ENCODE measurements at places on chromosomes 3 and 15. TPM values are rescaled to one million over a fixed set of nuclear protein-coding genes. Genes with fewer than 3 reads are reported as not detected.

PSMD2 gene
- 239 TPM for total RNA-seq

DUOXA2 gene
- total RNA-seq = not detected

OPA1 gene
- total RNA-seq = 52.5 TPM

RARRES1 gene
- total RNA-seq = 2.4 TPM

REC114 gene
- total RNA-seq = not detected

ARL14 gene
- not detected for total RNA-seq

MKRN3 gene
- not detected for total RNA-seq

- no peak for DNase-seq
Observed at GRCh38 chr3:159894386-159894785, 94.2 kb upstream of the IL12A start.

DNA sequence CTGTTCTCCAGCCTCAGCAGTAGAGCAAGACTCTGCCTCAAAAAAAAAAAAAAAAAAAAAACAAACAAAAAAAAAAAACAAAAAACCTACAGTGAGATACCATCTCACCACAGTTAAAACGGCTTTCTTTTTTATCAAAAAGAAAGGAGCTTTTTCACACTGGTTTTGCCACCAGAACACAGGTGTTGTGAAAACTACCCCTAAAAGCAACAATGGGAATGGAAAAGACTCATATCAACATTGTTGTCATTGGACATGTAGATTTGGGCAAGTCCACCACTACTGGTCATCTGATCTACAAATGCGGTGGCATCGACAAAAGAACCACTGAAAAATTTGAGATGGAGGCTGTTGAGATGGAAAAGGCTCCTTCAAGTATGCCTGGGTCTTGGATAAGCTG lies 24.8 kb upstream of the SLC25A38 start:
- no peak for DNase-seq

DNA sequence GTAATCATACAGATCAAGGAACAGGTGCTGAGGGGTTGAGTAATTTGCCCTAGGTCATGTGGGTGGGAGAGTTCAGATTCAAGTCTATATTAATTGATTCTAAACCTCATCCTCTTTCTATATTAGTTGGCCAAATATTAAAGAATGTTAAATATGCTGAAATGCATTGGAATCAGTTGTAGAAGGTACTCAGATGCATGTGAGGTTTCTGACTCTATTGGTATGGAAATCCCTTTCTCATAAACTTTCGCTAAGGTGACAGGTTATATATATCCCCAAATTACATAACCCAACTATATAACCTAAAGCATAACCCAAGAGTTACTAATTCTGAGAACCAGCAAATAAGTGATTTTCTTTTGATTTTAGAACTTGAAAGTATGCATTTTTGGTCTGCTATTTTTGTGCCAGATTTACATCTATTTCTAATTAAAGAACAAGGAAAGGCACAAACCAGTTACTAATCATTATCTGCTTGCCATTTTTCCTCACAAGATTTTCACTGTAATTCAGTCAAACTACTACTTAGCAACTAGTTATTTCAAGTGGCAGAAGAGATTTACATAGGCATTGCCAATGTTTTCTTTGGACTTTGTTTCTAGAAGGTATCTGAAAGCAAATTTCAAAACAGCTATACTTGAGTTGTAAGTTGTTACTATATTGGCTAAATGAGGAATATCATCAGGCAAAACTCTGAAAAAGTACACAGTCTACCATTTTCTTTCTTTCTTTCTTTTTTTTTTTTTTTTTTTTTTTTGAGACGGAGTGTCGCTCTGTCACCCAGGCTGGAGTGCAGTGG lies 201.3 kb downstream of the RBMS3 start:
- no peak for DNase-seq

- no peak for DNase-seq
Observed at GRCh38 chr3:89186456-89186855, 79.0 kb downstream of the EPHA3 start.

DNA sequence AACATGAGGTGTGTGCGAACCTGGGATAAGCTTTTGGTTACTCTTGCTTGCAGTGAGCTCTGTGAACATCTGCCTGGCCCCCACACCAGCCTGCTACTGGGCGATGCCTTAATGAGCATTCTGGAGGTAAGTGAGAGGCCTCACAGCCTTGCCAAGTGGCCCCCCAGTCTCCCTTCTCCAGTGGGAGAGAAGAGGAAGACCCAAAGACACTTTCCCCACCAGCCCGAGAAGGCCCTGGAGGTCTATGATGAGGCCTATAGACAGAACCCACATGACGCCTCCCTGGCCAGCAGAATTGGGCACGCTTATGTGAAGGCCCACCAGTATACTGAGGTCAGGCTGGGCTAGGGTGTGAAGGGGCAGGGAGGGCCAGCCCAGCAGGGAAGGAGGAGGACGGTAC lies 22.5 kb downstream of the TTC21A start:
- no peak for DNase-seq

- DNase-seq = no peak
Observed at GRCh38 chr3:81299481-81299880, 462.0 kb downstream of the GBE1 start.

DNA sequence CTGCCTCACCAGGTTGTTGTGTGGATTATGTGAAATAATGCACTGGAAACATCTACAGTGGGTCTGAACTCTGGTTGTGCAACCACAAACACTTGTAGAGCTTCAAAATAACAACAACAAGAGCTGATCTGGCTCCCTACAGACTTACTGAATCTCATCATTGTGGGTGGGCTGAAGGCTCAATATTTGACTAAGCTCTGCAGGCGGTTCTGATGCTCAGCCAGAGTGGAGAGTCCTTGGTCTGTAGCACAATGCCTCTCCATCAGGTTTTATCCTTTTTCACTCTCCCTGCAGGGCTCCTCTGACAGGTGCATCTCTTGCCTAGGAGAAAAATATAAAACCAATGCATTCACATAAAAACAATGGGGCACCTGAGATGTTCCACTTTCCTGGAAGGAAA lies 456.3 kb upstream of the ONECUT1 start:
- no peak for DNase-seq

DNA sequence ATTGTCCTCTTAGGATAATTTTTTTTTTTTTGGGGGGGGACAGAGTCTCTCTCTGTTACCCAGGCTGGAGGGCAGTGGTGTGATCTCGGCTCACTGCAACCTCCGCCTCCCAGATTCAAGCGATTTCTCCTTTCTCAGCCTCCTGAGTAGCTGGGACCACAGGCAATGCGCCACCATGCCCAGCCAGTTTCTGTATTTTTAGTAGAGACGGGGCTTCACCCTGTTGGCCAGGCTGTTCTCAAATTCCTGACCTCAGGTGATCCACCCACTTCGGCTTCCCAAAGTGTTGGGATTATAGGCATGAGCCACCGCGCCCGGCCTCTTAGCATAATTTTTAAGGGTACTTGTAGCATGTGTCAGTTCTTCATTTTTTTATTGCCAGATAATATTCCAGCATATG lies 122.6 kb downstream of the FNDC3B start:
- DNase-seq = no peak

DNA sequence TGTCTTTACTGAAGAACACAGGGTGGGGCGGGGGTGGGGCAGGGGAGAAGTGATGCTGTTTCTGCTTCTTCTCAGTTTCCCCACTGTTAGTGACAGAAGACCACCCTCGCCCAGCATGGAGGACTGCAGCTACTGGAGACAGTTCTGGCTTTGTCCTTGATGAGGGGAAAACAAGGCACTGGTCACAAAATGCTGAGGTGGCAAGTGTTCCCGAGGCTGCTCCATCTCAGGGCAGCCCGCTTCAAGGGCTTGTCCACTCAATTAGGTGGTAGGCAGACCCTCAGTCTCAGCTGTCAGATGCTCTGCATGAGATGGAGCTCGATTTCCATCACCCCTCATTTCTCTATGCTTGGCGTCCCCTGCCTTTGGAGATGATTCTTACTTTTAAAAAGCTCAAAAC lies 33.8 kb upstream of the RYK start:
- DNase-seq = no peak

DNA sequence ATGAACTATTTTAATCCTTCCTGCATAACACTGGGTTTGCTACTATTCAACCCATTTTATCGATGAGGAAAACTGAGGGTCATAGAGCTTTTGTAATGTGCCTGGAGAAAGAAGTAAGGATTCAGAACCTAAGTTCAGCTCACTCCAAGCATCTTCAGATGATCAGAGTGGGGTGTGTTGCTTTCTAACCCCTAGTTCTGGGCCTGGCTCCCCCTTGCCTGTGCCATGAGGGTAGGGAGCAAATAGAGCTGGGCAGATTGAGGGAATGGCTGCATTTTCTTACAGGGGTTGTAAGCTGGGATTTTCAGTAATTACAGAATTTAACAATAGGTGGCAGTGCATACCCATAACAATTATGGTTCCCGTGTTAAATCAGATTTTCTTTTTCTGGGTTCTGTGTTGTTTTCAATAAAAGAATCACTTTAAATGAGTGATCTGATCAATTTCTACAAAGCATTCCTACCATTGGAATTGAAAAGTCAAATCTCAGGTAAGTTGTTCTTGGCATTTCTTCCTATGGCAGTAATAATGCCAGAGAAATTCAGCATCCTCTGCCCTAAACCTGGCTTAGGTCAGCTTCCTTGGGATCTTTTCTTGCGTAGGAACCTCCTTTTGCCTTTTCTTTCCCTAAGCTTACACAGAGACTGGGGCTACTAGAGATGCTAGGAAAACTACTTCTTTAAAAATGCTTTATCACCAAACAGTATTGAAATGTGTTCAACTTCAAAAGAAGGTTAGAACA lies 103.8 kb upstream of the IL12A start:
- DNase-seq = no peak

DNA sequence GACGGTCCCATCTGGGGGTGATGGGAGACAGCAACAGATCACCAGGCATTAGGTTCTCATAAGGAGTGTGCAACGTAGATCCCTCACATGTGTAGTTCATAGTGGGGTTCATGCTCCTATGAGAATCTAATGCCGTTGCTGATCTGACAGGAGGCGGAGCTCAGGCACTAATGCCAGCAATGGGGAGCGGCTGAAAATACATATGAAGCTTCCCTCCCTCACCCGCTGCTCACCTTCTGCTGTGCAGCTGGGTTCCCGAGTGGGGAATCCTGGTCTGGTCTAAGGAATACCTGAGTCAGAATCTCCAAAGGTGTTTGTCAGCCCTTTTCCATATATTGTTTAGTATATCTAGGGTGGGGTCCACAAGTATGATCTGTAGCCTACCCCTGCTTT lies 52.3 kb downstream of the CHD2 start:
- no peak for DNase-seq

GRCh38 chr3:129315223-129315997 lies 36.7 kb downstream of the HMCES start:
- no peak for DNase-seq

GRCh38 chr3:138513090-138513843 lies 78.9 kb downstream of the ESYT3 start:
- DNase-seq = no peak

- no peak for DNase-seq
Observed at GRCh38 chr3:181330257-181330656, 340.7 kb upstream of the DNAJC19 start.

DNA sequence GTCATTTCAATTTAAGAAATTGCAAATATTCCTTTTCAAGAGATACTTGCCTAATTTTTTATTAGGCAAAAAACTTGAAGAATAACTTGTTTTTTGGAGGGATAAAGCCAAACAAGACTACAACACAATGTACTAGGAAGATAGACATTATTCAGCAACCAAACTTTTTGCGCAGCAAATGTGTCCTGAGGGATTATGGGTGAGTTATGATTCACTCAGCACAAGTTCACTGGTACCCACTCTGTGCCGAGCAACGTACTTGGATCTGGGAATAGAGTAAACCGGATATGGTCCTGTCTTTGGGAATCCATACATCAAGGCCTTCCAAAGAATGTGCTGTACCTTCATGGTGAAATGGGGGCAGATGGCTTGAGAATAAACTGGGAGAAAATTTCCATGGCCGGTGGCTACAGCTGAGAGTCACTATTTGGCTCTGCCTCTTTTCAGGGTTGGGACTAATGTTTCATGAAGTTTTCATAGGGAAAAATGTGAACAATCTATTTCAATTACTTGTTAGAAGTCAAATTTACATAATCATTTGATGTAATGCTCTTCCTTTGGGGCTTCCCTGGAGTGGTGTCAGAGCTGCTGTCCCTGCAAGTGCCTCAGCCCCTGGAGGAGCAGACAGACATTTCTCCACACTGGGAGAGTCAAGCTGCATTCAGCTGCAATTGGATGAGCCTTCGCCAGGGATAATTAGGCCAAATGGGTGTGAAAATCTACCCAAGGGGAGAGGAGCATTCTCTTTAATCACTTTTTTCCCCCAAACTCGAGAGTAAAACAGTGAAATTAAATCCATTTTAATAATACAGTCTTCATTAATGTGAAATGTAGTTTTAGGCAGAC lies 315.2 kb downstream of the CLSTN2 start:
- DNase-seq = no peak

- no peak for DNase-seq
Observed at GRCh38 chr3:101235048-101235447, 85.3 kb downstream of the IMPG2 start.

- no peak for DNase-seq
Observed at GRCh38 chr15:66288551-66289185, 4.7 kb upstream of the DIS3L start.

DNA sequence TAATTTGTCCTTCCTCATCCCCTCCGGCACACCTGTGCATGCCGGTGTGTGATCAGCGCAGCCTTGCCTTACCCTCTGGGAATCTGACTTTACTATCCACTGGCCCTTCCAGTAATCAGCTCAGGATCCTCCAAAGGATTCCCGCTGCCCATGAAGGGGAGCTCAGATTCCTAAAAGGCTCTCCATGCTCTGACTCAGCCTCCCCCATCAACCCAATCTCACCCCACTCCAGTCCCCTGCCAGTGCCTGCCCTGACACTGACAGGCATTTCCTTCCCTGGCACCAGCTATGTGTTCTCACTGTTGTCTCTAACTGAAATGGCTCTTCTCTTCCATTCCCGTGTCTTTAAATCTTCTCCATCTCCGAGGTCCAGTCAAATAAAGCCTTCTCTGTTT lies 7.3 kb upstream of the BCL2A1 start:
- DNase-seq = no peak

DNA sequence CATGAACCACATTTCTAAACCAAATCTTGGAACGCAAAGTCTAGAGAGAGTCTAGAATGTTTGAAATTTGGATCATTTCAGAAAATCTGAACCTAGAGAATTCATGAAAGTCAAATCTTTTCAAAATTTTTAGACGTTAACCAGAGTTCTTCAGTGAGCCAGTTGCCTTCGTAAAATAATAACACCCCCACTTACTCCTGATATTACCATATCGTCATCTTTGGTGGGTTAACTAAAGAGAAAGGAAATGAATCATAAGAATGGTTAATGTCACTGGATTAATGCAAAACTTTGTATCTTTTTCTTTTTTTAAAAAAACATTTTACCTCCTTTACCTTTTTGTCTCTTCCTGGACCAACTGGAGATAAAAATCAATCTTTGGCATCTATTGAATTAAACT lies 1.2 kb upstream of the ZBED2 start:
- DNase-seq = no peak
